ENCODE measurements at places on chromosomes 4 and X.

DNA sequence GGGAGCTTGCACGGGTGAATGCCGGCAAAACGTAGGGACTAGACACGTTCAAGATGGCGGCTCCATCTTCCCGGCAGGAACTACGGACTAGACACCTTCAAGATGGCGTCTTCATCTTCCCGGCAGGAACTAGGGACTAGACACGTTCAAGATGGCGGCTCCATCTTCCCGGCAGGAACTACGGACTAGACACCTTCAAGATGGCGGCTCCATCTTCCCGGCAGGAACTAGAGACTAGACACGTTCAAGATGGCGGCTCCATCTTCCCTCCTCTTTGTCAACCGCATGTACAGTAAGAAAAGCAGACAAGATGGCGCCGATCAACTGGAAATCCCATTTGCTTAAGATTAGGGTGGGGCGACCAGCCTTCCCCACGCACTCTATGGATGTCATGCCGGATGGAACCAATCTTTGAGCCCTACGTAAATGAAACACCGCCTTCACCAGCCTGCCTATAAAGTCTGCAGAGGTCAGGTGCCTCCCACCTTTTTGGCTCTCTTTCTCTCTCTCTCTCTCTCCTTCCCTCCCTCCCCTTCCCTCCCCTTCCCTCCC, 222.4 kb downstream of the CRLF2 start:
- peak overlapping the region; percentile 53 for H3K27ac ChIP-seq
- H3K4me1 ChIP-seq: peaks cover 13% of the 10 kb centered on the region
- no peak for DNase-seq
- no peaks in the 10 kb centered on the region for H3K36me3 ChIP-seq
- H3K4me3 ChIP-seq: peak overlapping the region; percentile 42

DNA sequence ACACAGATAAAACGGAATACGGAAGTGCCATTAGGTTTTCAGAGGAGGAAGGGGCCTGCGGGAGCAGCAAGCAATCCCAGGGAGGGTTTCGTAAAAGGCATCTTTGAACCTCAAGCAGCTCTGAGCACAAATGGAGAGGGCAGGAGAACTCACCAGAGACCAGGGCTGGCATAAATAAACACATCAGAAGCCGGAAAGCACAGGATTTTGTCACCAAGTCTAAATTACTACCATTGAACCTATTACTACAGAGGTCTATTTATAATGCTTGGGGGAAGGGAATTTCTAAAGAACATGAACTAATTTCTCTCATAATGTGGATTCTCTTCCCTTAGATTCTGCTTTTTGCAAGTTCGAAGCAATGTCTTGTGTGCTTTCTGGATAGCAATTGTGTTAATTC, 39.6 kb upstream of the MBTPS2 start:
- no peaks in the 10 kb centered on the region for H3K27me3 ChIP-seq
- H3K4me3 ChIP-seq: no peak overlapping the region
- no peak for DNase-seq
- H3K27ac ChIP-seq: no peak overlapping the region

GRCh38 chrX:17788956-17789562, 51.8 kb downstream of the SCML1 start:
- H3K4me1 ChIP-seq: no peaks in the 10 kb centered on the region
- H3K27ac ChIP-seq: peak overlapping the region; percentile 33
- no peaks in the 10 kb centered on the region for H3K36me3 ChIP-seq

GRCh38 chrX:34875204-34875603, 67.4 kb upstream of the FAM47B start:
- DNase-seq: no peak
- H3K36me3 ChIP-seq: no peaks in the 10 kb centered on the region
- no peak overlapping the region for H3K27ac ChIP-seq

GRCh38 chr4:47270201-47270888, 193.2 kb downstream of the COMMD8 start:
- no peak overlapping the region for H3K27ac ChIP-seq
- H3K4me1 ChIP-seq: no peaks in the 10 kb centered on the region
- no peak overlapping the region for H3K4me3 ChIP-seq
- no peaks in the 10 kb centered on the region for H3K27me3 ChIP-seq

DNA sequence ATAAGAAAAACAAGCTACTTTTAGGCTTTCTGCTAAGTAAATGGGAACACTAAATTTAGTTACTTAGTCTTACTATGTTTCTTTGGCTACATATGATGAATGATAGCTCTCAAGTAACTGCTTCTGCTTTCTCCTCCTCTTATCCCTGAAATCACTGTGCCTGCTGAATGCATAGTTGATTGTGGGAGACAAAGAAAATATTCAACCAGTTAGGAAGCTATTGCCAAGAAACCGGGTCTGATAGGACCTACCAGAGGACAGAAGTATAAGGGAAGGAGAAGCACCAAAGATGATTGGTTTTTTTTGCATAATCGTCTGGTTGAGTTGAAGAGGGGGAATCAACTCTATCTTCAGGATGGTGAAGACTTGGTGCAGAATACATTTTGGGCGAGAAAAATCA, 28.0 kb upstream of the NDUFC1 start:
- H3K36me3 ChIP-seq: no peaks in the 10 kb centered on the region
- H3K4me1 ChIP-seq: no peaks in the 10 kb centered on the region
- no peak overlapping the region for H3K4me3 ChIP-seq
- no peak for DNase-seq

DNA sequence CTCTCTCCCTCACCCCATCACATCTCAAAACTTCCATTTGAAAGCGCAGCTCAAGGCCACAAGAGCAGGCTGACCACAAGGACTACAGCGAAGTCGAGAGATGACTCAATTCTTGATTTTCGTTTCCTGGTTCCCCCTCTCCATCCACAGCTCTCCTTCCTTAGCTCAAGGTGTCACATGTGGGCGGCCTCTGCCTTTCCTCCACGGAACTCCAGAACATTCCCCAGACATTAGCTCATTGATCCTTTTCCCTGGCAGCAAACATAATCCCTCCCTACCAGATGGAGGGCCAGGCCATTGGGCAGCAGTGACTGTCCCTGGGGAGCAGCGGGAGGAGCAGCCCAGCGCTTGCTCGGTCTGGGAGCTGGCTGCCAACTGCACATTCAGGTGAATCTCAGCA, 56.3 kb downstream of the CCDC149 start:
- H3K27ac ChIP-seq: peak overlapping the region; percentile 74
- H3K4me1 ChIP-seq: peaks cover 29% of the 10 kb centered on the region

- H3K4me3 ChIP-seq: no peak overlapping the region
- H3K27me3 ChIP-seq: no peaks in the 10 kb centered on the region
- H3K36me3 ChIP-seq: no peaks in the 10 kb centered on the region
- H3K4me1 ChIP-seq: no peaks in the 10 kb centered on the region
Measured at GRCh38 chr4:53956454-53956853, 108.0 kb downstream of the CHIC2 start.

GRCh38 chrX:46620505-46620904, 46.9 kb downstream of the CHST7 start:
- no peaks in the 10 kb centered on the region for H3K27me3 ChIP-seq
- DNase-seq: no peak
- no peaks in the 10 kb centered on the region for H3K4me1 ChIP-seq
- no peaks in the 10 kb centered on the region for H3K36me3 ChIP-seq
- no peak overlapping the region for H3K4me3 ChIP-seq

- no peak for DNase-seq
- H3K27me3 ChIP-seq: no peaks in the 10 kb centered on the region
- H3K4me3 ChIP-seq: no peak overlapping the region
- no peaks in the 10 kb centered on the region for H3K36me3 ChIP-seq
- H3K27ac ChIP-seq: no peak overlapping the region
Measured at GRCh38 chr4:16890651-16891050, 7.8 kb downstream of the LDB2 start.
